H4 (cell line): ENCODE measurements at places on chromosomes 1 and 21. TPM values are rescaled to one million over a fixed set of nuclear protein-coding genes. Genes with fewer than 3 reads are reported as not detected.
A peak's percentile ranks its signal among the peaks of the same experiment; 100 is the strongest.

- no peak for DNase-seq
These were observed 60.8 kb upstream of the PRKACB start for GRCh38 chr1:84083307-84083706.

DNA sequence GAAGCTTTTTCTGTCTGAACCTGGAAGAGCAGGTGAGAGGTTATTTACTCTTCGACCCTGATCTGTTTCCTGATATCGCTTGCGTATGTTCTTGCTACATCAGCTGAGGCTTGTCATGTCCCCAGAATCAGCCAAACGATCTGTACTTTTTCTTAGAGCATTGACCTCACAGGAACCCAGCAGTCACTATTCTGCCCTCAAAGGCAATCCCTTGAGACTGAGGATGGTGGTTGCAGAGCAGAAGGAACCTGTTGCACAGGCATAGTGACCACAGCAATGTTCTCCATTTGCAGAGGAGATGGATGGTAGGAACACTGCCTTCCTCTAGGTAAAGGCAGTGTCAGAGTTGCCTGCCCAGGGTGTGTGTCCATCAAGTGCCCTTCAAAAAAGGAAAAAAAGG lies 11.3 kb upstream of the LACTBL1 start:
- peak; percentile 1 for DNase-seq

DNA sequence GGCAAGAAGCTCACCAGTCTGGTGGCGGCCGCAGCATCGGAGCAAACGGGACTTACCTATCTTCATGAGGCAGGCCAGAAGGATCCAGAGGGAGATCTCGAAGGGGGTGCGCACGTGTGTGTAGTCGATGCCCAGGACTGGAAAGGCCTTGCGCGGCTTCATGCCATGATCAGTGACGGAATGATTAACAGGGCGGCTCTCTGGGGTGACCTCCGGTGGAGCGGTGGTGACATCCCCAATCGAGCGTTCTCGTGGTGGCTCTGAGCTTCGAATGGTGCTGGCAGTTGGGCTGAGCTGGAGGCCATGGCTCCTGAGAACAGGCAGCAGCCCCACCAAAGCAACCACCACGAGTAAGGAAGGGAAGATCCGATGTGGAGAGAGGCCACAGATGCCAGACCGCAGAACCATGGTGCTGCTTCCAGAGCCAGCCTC lies 982 bp downstream of the SLC9A1 start:
- no peak for DNase-seq

DNA sequence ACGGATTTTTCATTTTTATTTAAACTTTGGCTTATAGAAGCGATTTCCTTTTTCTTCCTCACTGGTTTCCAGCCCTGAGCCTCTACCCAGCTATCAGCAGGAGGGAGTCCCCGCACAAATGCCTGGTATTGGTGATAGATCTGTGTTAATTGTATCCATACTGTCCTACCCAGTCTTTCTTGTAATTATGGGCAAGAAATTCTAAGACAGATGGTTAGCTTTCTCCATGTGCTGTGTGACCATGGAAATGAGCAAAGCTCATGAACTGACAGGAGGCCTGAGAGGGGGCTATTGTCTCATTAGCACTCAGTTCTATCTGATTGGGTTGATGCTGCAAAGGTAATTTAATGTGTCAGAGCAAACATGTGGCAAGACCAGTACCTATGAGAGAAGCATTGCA lies 108.1 kb upstream of the IVNS1ABP start:
- DNase-seq, result no peak

The KCNK2 gene
- total RNA-seq, result 0.60 and 1.7 TPM in 2 replicates

DNA sequence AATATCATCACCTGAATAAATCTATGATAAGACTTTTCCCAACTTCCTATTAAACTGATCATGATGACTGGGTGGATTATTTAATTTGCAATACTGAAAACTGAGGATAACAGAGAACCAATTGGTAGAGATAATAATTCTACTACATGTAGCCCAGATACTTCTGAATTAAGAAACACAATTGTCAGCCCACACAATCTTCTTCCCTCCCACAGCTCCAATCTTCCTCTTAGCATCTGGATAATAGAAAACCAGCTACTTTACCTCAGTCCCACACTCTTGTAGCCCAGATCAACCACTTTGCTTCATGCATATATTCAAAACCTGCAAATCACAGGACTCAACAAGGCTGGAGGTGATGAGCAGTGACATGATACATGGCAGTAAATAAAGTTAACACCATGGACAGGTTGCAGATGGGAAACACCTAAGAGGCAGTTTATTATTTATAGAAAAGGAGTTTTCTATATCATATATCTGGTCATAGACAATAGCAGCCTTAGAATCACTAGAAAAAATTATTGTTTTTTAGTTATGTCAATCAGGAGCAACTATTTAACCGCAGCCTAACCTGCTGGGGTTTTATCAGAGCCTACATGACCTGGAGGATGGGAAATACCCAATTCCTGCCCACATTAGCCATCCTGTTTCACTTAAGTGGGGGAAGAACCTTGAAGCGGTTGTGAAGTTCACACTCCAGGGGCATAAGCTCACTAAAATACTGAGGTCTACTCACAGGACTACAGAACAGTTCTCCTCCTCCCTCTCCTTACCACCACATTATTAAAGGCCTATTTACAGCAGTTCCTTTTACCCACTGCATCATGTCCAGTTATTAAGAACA lies 16.7 kb downstream of the FRRS1 start:
- no peak for DNase-seq

DNA sequence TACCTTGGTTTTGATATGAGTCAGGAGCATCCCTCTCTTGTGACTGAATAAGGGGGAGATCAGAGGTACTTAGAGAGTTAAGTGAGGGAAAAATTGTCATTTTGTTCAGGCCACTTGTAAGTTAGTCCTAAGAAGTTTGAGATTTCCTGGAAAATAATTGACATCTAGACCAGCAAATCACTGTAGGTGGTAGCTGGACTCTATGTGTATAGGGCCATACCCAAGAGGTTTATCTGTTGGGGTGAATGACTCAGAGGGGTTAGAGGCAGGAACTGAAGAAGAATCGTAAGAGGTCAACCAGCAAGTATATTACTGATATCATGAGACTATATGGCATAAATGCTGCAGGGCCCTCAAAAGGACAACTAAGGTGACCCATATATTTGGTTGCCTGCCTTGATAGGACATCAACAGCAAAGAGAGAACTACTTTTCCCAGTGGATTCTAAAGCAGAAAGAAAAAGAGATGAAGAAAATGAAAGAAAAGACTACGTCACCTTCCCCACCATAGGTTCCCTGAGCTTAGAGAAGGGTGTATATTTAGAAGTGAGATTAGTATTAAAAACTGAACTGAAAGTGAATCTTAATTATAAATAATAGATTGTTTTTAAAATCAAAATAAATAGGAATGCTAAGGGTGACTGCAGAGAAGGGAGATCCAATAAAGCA lies 8.0 kb upstream of the RNPC3 start:
- no peak for DNase-seq

The FMO3 gene
- 0.35 and 1.1 TPM in 2 replicates for total RNA-seq

GRCh38 chr1:68276448-68276847 lies 44.1 kb upstream of the WLS start:
- no peak for DNase-seq

GRCh38 chr1:59116920-59117542 lies 179.9 kb upstream of the FGGY start:
- DNase-seq, result no peak

The SMPDL3B gene
- total RNA-seq, result 0.23 and 1.6 TPM in 2 replicates

The ADORA1 gene
- 0.47 and 0.58 TPM in 2 replicates for total RNA-seq

DNA sequence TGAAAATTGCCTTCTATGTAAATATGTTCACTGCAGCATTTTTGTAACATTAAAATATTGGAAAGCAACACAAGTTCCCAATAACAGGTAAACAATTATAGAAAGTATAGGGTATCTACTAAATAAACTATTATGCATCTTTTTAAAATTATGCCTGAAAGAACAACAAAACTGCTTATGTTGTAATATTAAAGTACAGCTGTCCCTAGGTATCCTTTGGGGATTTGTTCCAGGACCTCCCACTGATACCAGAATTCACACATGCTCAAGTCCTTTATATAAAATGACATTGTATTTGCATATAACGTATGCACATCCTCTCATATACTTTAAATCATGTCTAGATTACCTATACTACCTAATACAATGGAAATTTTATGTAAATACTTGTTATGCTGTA lies 121.8 kb upstream of the TNFSF4 start:
- no peak for DNase-seq

The JAM2 gene
- 0.70 and 3.1 TPM in 2 replicates for total RNA-seq

The F5 gene
- total RNA-seq, result not detected in 2 replicates

The KMO gene
- total RNA-seq, result 0.12 and 2.6 TPM in 2 replicates

- DNase-seq, result no peak
These were observed 91.5 kb upstream of the ETS2 start for GRCh38 chr21:38714039-38714817.

The DCST1 gene
- total RNA-seq, result not detected in 2 replicates

GRCh38 chr1:79741720-79742421 lies 735.3 kb upstream of the ADGRL4 start:
- DNase-seq, result no peak

DNA sequence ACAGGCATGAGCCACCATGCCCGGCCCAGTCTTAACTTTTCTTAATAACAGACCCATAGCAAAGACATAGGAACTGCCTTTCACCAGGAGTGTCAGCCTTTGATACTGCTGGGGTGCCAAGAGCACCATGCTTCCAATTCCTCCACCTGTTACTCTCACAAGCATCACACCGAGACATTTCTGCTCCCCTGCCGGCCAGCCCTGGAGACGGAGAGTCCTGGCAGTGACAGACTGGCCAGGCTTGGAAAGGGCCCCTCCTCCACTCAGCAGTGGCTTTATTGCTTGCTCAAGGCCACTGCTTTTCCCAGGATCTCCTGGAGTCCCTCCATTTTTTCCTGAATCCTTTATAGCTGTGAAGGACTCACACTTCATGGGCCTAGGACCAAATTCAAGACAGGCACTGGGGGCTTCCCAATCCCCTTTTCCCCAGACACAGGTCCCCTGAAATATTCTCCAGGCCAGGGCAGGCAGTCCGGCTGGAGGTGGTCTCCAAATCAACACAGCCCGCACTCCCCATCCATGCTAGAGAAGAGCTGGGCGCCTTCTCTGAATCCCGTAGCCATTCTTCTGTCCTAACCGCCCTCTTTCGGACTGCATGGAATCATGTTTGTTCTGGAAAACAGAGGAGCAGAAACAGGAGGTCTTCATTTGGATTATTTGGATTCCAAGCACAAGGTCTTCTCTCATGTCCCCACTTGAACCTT lies 25.5 kb upstream of the PTPRF start:
- DNase-seq, result no peak

GRCh38 chr1:165152109-165152508 lies 204.4 kb downstream of the LMX1A start:
- no peak for DNase-seq

The FCRL2 gene
- not detected in 2 replicates for total RNA-seq
